ENCODE measurements at places on chromosomes 11 and 22.

GRCh38 chr11:22730319-22730718, 63.9 kb downstream of the GAS2 start:
- no peak for DNase-seq

GRCh38 chr22:22880645-22881044, 7.0 kb upstream of the IGLL5 start:
- DNase-seq: no peak

DNA sequence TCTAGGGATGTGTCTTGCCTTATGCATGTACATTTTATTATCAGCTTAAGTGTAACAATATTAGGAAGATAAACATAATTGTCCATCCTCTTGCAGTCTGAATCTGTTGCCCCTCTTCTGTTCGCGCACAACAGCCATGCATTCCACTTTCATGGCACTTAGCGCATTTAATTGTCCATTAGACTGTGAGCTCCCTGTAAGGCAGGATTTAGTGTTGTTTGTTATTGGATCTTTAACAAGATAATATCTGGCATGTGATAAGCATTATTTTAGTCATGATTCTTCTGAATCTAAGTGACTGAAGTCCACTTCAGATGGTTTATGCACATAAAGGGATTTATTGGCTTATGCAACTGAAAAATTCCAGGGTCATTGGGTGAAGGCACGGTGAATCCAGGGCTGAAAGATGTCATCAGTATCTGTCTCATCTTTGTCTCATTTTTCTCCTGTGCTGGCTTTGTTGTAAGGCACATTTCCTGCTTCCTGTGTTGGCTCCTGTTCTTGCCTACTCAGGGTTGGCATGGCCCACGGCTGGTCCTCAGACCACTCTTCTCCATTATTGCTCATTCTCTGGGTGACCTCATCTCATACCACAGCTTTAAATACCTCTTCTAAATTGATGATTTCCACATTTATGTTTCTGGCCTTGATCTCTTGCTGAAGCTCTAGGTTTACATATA, 37.6 kb downstream of the ATXN10 start:
- DNase-seq: peak; percentile 27

DNA sequence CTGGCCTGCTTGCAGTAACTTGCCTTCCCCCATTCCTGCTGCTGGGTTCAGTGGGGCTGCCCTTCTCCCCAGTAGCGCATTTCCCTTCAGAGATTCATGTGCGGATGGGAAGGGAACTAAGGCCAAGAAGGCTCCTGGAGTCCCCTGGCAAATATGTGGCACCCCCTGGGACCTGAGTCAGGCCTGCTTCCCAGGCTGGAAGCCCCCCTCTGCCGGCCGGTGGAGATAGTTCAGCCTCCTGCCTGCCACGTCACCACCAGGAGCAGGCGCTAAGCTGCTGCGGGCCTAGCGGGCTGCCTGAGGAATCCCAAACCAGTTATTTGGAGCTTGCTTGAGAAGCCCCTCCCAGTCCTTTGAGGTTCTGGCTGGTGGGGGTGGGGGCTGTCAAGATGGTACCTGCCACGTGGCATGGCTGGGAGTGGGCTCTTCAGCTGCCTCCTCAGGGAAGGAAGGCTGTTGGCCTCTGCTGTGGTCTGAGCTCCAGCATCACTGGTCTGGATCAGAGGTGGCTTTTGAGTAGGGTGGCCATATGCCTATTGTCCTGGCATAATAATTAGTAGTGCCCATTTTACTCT, 2.0 kb downstream of the SERPINH1 start:
- peak; percentile 91 for DNase-seq

DNA sequence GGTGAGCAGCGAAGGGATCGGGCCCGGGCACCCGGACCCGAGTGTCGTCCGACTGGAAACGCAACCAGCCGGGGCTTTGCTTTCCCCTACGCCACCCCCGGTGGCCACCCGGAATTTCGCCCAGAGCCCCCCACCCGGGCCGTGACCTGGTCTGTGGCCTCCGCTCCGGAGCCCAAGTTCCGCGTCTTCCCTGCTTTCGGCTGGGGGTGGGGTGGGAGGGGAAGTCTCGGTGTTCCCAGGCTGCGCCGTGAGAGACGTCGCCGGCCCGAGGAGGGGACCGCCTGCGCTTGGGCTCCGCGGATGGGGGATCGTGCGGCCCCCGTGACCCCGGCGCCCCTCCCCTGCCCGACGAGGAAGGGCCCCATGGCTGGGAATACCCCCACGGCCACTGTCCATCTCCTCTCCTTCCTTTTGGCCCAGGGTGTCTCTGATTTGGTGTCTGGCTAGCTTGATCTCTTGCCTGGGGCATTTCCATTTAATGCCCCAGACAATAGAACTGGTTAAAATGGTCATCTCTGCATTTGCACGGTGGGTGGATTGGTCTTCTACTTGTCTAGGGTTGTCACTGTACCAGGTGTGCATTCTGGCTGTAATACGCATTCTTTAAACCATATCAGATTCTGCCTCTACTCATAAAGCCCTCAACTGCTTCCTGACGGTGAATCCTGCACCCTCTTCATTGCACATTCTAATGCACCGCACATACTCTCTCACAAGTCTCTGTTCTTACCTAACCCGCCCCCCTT, 789 bp downstream of the SIK2 start:
- DNase-seq: peak; percentile 68

DNA sequence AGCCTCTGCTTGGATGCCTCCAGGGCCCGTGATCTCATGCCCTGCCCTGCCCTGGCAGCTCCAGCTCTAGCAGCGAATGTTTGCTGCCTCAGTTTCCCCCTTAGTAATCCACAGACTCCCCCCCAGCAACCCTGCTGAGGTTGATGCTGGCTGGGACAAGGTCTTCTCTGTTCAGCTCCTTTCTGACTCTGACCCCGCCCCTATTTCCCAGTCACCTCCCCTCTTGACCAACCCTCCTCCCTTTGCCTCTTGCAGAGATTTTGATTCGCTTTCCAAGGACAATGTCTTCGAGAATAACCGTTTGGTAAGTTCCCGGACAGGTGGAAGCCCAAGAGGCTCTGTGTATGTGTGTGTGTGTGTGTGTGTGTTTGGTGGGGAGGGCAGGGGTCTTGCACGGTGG, 5.6 kb downstream of the MICALL1 start:
- DNase-seq: no peak

GRCh38 chr11:9982127-9982795, 311.8 kb downstream of the SBF2 start:
- DNase-seq: no peak

DNA sequence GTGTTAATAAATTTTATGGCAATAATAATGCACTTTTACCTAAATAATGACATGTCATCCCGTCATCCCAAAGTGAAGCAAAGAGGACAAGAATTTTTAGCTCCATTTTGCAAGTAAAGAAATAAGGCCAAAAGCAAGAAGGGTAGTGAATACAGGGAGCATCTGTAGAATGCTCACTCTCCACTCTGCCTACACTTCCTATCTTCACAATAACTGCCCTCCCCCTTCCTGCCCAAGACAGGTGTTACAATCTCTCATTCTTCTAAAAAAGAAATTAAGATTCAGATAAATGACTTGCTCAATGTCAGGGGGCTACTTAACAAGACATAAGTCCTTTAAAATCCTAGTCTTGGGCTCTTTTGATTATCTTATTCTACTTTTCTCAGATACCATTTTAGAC, 8.9 kb downstream of the RDX start:
- DNase-seq: no peak

DNA sequence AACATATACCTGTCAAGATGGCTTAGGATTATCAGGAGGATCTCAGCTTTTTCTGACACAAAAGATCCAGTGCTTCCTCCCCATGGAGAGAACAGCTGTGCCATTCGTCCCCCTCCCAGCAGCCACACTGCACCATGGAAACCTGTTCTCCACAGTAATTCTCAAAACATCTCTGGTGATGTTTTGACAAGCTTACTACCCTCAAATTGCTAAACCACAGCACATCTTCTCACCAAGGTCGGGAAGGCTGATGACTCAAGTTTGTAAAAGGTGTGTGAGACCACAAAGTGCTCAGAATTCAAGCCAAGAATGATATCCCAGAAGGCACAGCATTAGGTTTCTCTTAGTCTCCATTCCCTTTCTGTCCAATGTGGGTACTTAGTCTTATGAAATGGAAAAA, 3.9 kb upstream of the RAB38 start:
- no peak for DNase-seq

- DNase-seq: no peak
Observed at GRCh38 chr22:41038732-41039131, 53.7 kb upstream of the EP300 start.

DNA sequence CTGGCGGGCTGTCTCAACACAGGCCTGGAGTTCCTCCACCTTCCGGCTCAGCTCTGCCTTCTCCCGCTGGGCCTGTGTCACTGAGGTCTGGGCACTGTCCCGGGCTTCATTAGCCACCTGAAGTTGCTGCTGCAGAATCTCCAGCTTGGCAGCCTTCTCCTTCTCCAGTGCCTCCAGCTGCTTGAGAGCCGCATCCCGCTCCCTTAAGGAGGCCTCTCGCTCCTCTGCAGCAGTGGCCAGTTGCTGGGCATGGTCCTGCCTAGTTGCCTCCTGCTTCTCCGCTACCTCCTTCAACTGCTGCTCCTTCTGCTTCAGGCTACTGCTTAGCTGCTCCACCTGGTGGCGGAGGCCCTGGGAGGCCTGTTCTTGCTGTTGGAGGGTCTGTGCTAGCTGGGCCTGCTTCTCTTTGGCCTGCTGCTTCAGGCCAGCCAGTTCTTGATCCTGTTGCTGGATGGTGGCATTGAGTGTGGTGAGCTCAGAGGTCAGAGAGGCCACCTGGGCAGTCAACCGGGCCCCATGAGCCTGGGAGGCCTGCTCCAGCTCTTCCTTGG, 16.9 kb downstream of the IL18BP start:
- peak; percentile 49 for DNase-seq

DNA sequence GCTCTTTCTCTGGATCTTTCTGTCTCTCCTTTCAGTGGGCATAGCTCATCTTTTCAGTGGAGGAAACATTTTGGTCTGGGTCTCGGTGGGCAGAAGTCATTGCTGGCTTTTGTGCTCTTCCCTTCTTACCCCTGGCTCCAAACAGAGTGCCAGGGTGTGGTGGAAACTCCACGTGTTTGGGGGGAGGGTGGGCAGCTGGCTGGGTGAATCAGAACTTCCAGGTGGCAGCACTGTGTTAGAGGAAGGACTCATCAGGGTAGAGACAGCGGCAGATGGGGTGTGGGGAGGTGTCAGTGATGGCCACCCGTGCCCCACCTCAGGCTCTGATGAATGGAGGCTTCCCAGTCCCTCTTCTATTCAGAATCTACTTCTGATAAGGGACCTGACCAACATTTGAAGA, 114.0 kb downstream of the GRIK4 start:
- DNase-seq: no peak

- DNase-seq: peak; percentile 41
Observed at GRCh38 chr11:107547961-107548360, 17.6 kb downstream of the ALKBH8 start.

- no peak for DNase-seq
Observed at GRCh38 chr11:130891326-130891725, 25.0 kb downstream of the SNX19 start.

DNA sequence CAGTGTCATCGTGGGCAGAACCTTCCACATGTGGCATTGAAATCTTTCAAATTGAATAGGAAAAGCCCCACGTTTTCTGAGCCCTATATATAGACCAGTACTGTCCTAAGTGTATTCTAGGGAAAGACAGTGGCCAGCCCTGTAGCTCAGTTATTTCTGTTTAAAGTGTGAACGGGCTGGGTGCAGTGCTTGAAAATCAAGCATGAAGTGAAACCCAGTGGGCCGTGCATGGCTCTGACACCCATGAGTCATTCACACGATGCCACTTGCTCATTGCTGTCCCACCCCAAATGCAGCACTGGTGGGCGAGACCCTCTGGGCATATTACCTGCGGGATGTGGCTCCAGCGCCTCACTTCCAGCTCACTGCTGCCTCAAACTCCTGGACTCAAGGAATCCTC, 29.8 kb upstream of the CCDC188 start:
- DNase-seq: no peak

DNA sequence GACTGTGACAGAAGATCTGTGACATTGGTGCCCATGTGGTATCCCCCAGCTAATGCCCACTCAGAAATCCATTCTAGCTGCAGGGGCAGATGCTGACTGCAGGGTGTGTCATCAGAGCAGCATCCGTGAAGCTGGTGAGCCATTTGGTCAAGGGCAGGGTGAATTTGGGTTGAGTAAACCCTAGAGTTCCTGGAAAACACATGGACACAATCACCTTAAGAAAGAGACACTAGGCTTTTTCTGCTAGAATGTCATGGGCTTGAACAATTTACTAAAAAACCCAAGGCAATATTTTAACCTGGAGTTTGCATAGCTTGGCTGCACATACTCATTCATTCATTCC, 100.0 kb downstream of the ADAMTS15 start:
- no peak for DNase-seq

DNA sequence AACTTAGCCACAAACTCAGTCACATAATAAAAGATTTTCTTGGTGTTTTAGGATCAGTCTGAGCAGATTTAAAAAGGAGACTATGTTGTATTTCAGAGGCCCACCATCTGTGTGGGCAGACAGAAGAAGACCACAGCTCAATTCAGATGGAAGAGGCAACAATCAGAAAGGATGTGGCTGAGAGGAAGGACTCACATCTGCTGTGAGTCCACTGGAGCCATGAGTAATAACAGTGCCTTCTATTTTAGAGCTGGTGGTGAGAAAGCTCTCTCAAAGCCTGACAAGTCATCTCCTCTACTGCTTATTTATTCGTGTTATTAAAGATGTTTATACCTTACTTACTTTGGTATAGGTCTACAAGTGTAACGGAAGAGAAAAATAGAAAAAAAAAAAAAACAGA, 357.2 kb downstream of the OPCML start:
- no peak for DNase-seq

DNA sequence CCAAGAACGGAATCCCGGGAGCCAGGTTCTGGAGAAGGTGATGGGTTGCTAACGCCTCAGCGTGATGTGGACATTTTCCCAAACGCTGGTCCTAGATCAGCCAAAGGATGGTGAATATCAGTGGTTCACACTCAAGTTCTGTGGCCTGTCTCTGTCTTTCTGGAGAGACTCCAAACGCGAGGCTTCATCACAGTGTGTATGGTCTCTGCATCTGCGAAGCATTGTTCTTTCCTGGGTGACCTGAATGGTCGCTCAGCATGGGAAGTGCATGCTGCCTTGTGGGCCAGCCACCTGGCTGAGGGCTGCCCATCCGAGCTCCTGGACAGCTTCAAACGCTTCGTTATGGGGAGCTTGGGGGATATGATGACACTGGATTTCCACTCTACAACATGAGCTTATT, 810.0 kb downstream of the TBC1D22A start:
- DNase-seq: peak; percentile 11

- DNase-seq: no peak
Observed at GRCh38 chr11:117970400-117971024, 15.7 kb upstream of the IL10RA start.

DNA sequence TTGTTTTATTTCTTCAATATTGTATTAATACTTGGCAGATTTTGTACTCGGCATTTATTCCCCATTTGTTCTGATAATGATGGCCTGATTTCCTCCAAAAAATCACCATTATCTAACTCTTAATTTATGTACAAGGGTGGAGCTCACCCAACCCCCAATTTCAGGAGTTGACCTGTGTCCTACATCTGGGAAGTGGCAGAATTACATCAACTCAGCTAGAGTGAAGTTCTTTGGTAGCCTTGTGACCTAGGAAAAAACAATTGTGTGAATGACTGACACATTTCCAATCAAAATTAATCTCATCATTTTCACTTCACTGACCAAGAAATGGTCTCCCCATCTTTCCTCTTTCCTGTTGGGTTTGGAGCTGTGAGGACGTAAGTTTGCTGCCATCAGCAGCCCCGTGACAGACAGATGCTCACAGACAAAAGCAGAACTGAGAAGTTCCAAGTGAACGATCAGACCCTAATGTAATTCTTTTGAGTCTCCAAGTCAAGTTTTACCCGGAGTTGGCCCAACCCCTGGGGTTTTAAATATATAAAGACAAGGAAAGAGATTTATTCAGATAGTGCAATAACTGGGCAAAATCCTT, 16.6 kb upstream of the MS4A6E start:
- peak; percentile 28 for DNase-seq
